Foreskin melanocyte (primary cell): ENCODE measurements at places on chromosomes 11 and 22.

- peak; percentile 34 for DNase-seq
These were observed 112.0 kb upstream of the ARHGAP42 start for GRCh38 chr11:100574894-100575769.

- no peak for DNase-seq
These were observed 1.7 kb downstream of the TKFC start for GRCh38 chr11:61334434-61335354.

GRCh38 chr11:133239575-133239974 is 292.7 kb downstream of the OPCML start:
- no peak for DNase-seq

- no peak for DNase-seq
These were observed 104.0 kb downstream of the CACNA1I start for GRCh38 chr22:39674536-39674935.

DNA sequence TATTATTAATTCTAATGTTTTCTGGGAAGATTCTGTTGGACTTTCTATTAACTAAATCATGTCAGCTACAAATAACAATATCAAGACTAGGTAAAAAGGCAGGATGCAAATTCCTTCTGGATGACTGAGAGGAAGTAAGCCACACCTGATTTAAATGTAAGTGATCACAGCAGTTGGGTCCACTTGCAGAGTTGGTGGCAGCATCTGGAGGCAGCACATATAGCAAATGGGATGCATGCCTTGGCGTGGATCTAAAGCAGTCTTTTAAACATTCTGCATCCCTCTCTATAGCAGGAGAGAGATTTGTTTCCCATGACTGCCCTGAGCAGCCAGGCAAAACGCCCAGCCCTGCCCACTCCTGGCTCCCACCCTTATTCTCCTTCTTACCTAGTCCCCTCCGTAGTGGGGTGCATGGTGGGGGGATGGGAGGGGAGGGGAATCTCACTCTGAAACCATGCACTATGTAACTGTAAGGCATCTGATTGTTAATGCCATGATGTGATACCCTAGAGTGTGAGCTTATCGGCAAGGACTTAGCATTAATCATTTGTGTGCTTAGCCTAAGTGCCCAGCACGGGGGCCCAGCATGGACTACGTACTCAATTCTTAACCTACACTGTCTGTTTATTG is 130.3 kb downstream of the EFCAB6 start:
- no peak for DNase-seq

- DNase-seq, result no peak
These were observed 1.0 kb downstream of the SUN2 start for GRCh38 chr22:38754751-38755154.

DNA sequence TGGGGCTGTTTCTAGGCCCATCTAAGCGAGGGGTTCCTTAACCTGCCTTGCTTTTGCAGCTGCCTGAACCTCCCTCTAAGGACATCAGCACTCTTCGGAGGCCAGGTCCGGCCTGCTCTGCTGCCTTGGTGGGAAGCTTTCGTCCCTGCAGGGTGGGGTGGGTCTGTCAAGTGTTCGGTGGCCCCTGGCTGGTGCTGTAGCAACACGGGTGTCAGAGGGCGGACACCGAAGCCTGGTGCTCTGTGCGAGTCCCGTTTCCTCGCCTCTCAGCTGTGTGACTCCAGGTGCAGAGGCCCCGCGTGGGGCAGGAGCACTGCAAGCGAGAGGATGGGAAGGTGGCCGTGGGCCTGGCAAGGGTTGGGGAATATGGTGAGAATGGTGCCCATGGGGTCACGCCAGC is 64.6 kb downstream of the CDKN1C start:
- no peak for DNase-seq

DNA sequence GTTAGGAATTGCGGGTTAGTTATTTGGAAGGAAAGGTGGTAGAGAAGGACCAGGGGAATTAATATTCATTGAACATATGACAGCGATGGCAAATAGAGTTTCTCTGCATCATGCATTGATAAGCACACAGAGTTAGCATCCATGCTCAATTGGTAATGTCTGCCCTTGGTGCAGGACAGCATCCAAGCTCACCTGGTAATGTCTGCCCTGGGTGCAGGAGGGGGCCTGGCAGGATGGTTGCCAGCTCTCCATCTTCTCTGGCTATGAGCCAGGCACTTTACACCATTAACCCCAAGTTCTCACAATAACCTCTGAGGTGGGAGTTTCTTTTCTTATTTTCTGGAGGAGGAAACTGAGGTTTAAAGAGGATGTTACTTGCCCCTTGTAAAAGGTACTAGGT is 50.4 kb upstream of the RBFOX2 start:
- DNase-seq, result no peak

DNA sequence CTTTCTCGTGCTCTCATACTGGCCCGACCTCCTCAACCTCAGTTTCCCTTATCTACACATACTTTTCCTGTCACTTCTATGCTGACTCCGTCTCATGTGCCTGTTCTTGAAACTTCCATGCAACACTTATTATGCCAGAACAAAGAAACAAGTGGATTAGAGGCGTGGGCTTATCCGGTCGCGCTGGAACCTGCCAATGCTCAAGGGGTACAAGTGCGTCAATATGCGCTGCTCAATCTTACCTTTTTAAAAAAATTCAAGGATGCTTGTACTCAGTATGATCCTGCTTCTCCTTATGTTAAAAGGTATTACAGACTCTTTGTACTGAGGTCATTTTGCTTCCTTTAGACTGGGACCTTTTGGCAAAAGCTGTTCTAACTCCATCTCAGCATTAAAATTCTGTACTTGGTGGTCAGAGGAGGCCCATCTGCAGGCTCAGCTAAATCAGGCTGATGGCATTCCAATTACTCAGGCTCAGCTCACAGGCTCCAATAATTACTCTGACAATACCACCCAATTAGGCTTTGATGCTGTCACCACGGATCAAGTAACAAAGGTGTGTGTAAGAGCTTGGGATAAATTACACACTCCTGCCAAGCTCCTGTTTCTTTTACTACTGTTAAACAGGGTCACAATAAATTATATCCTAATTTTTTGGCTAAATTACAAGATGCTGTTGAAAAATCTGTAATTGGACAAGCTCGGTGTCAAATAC is 26.3 kb upstream of the ALDH3B2 start:
- no peak for DNase-seq

- DNase-seq, result no peak
These were observed 1.8 kb downstream of the RCN1 start for GRCh38 chr11:32092581-32093170.

DNA sequence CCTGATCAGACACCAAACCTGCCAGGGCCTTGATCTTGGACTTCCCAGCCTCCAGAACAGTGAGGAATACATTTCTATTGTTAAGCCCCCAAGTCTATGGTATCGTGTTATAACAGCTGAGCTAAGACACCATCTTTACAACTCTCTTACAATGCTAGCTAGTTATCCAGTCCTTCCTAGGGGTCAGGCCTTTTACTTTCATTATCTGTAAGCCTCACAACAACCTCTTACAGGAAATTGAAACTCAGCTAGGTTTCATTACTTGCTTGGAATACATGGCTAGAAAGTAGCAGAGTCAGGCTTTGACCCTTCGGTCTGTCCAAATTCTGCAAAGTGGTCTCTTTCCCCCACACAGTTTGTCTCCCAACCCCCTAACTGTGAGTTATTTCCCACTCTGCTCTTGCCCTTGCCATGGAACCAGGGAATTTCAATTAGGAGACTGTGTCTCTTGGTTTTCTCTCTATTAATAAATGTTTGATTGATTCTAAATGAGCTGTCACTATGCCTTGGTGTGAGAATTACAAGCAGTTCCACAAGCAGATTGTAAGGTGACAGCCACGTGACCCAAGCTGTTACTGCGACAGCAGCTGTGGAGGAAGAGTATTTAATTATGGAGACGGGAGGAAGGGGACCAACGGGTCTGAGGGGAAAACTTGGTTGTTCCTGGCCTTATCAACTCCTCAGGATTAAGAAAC is 38.4 kb upstream of the CLMP start:
- DNase-seq, result no peak

DNA sequence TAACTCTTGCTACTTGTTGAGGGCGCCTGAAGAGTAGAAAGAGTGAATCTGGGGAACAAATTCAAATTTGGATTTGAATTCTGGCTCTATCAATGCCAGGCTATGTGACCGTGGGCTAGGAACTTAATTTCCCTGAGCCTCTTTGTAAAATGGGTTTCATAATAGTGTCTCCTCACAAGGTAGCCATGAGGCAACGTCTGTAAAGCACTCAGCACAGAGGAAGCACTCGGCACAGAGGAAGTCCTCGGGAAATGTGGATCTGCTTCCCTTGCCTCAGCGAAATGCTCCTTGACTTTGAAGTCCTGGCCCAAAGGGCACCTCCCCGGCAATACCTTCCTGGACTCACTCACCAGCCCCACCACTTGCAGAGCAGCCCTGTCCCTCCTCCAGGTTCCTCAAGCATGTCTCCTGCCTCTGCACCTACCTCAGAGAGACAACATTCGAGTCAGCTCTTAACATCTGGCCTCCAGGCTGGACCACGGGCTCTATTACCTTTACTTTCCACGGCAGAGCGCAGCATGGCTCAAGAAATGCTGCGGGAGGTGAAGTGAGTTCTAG is 17.7 kb downstream of the CD6 start:
- no peak for DNase-seq

DNA sequence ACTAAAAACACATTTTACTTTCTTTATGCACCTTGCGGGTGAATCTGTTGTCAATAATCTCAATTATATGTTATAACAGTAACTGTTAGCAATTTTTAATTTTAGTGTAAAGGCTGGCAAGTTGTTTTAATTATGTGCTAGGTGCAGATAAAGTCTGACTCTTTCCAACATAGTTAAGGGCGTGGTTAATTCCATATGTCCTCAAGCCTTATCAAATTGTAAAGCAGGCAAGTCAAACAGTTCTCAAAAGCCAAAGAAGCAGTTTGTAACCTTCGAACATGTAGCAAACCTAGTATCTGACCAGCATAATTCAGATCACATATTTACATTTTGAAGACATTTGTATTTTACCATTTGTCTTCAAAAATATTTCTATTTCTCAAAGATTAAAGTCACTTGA is 29.2 kb downstream of the METTL15 start:
- DNase-seq, result no peak

- DNase-seq, result no peak
These were observed 713.9 kb downstream of the ETS1 start for GRCh38 chr11:127873478-127873877.

- no peak for DNase-seq
These were observed 1064.9 kb upstream of the TENM4 start for GRCh38 chr11:80505771-80506170.

- peak; percentile 46 for DNase-seq
These were observed 1.9 kb downstream of the LRP4 start for GRCh38 chr11:46916286-46917108.

DNA sequence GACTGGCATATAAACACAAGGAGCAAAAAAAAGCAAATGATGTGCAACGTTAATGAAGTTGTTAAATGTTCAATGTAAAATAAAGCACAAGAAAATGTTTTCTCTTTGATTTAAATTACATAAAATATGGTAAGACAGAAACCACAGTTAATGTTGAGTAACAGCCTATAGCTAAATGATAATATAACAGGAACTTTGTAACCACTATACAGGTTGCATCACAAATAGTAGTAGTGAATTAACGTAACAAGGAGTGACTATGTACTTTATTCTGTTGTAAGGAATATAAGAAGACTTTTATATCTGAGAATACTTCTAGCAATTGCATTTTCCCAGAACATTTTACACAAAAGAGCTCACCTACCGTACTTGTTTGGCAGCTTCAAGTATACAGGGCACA is 16.9 kb downstream of the SAAL1 start:
- no peak for DNase-seq

GRCh38 chr22:41556561-41556960 is 4.2 kb upstream of the CSDC2 start:
- DNase-seq, result no peak

DNA sequence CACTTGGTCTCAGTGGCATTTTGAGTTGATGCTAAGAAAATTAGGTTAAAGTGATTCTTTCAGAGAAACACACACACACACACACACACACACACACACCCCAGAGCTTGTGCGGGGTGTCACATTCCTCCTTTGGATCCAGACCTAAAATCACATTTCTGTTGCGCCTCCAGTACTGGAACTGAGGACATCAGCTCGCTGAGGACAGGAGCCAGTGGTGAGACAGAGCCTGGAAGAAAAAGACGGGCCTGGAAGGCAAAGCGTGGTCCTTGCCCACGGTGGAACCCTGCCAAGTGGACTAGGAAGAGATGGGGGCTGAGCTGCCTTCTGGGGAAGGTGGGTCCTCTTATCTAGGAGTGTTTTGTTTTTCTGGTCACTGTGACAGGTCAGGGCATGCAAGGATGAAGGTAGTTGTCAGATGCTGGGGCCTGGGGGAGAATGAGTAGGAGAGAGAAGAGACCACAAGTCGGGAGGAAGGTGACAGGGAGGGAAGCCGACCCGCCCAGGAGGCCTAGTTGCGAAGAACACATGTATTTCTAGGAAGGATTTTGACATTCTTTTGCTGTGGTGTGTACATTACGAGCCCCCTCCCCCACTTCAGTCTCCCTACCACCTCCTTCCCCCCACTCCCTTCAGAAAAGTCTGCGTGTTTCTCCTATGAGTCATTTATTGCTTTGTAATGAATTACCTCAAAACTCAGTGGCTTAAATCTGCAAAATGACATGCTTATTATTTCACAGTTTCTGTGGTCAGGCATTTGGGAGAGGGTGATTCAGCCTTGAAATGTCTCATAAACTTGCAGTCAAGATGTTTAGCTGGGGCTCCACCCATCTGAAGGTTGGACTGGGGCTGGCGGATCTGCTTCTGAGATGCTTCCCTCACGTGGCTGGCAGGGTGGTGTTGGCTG is 4.8 kb upstream of the ELFN2 start:
- peak; percentile 57 for DNase-seq

- no peak for DNase-seq
These were observed 8.8 kb downstream of the CTTN start for GRCh38 chr11:70407121-70407520.

GRCh38 chr11:36722421-36722820 is 124.4 kb upstream of the RAG2 start:
- no peak for DNase-seq

DNA sequence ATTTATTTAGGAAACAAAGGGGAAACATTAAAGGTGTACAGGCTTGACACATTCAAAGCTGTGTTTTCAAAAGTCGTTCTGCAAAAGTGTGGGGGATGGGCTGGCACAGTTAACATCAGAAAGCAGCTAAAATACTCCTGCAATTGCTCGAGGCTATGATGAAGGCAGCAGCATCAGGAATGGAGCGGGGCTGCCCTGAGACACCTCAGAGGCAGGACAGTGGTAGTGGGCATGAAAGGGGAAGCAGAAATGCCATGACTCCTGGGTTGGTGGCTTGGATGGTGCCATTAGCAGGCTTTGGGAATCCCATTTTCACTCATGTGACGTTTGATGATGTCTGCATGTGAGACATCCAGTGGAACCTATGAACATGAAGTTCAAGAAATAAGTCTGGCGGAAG is 646 bp downstream of the NCAPD3 start:
- DNase-seq, result no peak

- DNase-seq, result no peak
These were observed 572 bp downstream of the ZNF70 start for GRCh38 chr22:23750367-23750713.

DNA sequence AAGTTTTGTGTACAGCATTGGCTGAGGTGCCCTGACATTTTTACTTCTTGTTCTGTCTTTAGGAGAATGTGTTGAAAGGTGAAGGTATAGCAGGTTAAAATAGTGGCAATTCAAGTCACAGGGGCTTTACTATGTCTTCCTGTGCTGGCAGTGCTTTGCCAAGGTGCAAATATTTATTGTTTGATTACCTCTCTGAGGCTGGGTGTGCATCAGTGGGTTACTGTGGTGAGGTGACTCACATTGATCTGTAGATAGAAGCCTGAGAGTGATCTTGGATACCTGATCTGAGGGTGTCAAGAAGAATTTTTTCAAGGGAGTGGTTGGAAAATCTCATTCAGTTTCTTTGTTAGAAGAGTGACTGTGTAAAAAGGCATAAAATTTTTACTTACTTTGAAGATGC is 90.0 kb downstream of the ARHGAP42 start:
- DNase-seq, result no peak

- peak; percentile 45 for DNase-seq
These were observed 29.8 kb downstream of the ADAMTS15 start for GRCh38 chr11:130478204-130478701.
